Activated CD4-positive, alpha-beta T cell treated with anti-CD3 and anti-CD28 coated beads, Interleukin-2, amount 50 U/mL, for 4 hours (primary cell): ENCODE measurements at places on chromosomes 13 and 19.

GRCh38 chr13:30093236-30093635 lies 214.1 kb downstream of the KATNAL1 start:
- no peak for DNase-seq

DNA sequence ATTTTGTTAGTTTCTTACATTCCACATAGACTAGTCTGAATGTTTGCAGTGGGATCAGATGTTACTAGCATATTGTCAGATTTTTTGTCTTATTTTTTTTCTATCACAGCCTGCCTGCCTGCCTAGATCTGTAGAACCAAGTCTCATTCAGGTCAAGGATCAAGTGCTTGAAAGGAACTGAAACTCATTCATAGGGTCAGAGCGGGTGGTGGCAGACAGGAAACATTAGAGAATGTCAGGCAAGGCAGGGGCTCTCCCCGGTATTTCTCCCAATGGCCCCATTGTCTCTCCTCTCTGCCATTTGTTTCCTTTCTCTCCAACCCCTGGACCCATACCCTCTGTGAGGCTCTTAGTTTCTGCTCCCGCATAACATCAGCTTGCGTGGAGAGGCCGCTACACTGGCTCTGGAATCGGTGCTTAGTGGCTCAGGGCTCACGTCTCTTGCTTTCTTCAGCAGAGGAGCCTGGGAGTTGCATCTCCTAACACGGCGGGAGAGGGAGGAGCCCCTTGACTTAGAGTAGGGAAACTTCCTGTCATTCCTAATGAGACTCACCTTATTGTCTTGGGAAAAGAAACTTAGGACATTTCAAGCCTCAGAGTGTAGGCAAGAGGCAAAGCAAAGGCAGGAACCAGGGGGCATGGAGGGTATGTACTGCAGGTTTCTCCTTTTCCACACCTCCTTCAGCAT lies 35.6 kb upstream of the SPATA13 start:
- no peak for DNase-seq

DNA sequence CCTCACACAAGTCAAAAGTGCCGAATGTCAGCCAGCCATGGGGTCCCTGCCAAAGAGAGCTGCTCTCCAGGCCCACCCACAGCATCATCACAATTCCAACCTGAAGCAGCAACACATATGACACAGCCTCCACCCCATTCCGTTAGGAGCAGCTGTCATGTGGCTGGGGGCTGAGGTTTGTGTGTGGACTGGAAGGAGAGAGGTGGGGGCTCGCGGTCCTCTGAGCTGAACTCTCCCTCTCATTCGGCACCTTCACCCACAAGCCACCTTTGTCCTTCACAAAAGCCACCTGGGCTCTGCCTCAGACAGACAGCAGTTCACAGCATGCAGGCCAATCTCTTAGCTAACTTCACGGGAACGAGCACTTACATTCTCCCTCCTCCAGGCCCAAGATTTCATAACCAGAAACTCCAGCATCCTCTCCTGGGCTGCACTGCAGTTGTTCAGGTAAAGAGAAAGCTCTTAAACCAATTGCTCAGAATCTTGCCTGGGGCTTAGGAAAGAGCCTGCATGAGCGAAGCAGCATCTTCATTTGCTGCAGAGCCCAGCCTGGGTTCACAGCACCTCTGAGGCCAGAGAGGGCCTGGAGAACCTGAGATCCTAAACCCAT lies 7.2 kb downstream of the RAB20 start:
- DNase-seq: no peak

DNA sequence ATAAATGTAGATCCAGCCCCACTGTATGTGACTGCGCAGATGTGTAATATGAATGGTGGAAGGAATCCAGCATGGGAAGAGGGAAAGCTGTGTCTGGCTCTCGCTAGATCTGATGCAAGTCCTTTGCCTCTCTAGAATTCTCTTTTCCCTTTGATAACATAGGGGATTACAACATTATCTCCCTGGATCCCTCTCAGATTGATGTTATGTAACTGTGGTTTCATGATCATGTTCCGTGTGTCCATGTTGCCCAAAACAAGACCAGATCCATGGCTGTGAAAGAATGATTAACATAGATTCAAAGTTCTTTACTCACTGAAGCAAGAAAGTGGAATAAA lies 184.0 kb upstream of the UBL3 start:
- DNase-seq: no peak

DNA sequence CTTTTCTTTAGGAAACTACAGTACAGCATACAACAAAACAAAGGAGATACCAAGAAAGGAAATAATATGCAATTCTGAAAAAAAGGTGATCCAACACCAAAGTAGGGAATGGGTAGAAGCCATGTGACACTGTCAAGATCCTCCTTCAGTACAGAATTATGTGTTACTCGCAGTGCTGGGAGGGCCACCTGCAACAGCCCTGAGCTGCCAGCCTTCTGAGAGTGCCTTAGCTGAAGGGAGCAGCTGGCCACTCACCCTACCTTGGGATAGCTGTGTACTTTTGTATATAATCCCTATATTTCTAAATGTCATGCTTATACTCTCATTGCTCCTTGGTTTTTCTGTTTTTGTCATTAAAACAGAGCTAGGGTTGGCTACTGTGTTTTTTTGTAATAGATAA lies 1518.2 kb upstream of the PCDH20 start:
- DNase-seq: no peak

DNA sequence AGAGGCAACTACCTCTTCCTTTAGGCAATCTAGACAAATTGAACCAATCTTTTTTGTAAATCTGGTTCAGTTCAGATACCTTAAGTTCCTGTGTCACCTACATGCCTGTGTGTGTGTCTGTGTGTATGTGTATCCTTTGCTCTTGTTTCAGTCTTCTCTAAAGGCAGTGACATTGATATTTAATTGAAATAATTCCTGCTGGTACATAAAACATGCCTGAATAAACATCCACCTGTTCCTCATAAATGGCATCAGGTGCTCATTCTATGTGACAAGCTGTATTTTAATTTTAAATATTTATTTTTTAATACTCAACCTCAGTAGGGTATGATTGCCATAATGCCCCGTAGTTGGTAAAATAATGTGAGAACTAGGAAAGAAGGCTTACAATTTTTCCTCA lies 1606.4 kb upstream of the PRR20A start:
- no peak for DNase-seq

DNA sequence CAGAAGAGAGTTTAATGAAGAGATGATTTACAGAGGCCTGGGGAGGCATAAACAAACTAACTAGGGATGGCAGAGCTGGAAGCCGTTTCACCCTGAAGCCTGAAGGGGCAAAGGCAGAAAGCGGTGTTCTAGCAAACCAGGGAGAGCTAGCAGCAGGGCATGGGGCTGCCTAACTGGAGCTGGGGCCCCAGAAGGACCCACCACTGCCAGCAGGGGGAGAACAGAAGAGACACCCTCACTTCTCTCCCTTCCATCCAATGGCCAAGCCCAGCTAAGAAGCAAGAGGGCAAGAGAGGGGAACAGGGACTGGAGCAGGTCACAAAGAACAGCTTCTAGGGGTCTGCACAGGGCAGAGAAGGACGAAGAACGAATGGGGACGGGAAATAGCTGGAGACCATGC lies 195.5 kb downstream of the KATNAL1 start:
- no peak for DNase-seq

- DNase-seq: no peak
Observed at GRCh38 chr13:85709721-85710120, 89.5 kb downstream of the SLITRK6 start.

DNA sequence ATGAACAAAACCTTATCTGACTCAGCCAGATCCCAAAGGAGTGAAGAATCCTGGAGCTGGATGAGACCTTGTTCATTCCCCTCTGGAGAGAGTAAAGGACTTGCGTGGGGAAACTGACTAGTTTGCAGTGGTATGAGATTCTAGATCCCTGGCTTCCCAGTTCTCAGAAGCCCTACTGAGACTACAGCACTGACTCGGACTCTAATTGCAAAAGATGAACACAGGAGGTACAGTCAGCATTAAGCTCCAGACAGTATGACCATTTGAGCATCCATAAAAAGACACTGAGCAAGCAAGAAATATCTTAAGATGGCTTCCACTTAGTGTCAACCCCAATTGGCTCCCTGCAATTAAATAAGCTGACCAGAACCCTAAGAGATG lies 6.8 kb downstream of the ZC3H4 start:
- DNase-seq: no peak

- DNase-seq: no peak
Observed at GRCh38 chr13:113155201-113155600, 3.2 kb upstream of the PROZ start.

DNA sequence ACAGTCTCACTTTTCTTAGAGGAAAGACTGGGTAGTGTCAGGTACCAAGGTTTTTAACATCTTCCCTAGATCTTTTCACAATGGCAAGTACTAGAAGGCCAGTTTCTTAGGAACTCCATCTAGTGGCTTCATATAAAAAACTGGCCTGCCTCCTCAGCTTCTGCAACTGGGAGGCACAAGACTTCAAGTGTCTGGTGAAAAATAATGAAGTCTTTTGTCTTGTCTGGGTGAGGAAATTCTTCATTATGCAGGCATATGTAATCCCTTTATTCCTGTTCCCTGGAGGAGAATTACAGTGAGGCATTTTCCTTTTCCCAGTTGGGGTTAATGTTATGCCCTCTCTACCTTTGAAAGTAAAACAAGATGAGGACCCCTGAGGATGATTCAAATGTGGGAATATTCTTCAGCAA lies 300.5 kb downstream of the NALCN start:
- DNase-seq: no peak

DNA sequence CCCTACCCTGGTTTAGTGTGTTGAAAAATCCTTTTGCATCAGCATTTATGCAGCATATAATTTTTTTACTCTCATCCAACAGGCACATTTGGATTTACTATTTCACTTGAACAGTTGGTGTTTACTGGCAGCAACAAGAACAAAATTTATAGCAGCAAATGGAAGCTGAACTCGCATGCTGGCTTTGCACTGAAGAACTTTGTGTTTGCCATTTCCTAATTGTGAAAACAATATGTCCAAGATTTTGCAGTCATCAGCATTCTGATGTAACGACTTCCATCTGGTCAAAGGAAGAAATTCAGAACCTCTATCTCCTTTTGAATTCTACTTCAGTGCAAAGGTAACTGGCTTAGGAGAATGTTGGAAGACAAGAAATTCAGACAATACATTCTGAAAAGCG lies 131.0 kb downstream of the DLEU7 start:
- no peak for DNase-seq

GRCh38 chr19:57269515-57270250 lies 10.6 kb upstream of the ZNF460 start:
- DNase-seq: no peak

DNA sequence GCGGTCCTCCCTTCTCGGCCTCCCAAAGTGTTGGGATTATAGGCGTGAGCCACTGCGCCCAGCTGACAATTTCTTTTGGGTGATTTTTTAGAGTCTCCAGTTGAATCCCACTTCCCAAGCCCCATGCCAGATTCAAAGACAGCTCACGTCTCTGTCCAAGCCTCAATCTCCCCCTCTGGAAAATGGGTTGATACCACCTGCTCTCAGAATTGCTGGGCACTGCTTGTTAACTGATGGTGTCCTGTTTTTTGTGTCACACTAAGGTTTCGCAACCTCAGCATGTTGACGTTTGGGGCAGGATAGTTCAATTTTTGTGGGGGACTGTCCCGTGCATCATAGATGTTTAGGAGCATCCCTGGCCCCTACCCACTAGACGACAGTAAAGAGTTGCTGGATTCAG lies 14.2 kb upstream of the UPF1 start:
- no peak for DNase-seq

DNA sequence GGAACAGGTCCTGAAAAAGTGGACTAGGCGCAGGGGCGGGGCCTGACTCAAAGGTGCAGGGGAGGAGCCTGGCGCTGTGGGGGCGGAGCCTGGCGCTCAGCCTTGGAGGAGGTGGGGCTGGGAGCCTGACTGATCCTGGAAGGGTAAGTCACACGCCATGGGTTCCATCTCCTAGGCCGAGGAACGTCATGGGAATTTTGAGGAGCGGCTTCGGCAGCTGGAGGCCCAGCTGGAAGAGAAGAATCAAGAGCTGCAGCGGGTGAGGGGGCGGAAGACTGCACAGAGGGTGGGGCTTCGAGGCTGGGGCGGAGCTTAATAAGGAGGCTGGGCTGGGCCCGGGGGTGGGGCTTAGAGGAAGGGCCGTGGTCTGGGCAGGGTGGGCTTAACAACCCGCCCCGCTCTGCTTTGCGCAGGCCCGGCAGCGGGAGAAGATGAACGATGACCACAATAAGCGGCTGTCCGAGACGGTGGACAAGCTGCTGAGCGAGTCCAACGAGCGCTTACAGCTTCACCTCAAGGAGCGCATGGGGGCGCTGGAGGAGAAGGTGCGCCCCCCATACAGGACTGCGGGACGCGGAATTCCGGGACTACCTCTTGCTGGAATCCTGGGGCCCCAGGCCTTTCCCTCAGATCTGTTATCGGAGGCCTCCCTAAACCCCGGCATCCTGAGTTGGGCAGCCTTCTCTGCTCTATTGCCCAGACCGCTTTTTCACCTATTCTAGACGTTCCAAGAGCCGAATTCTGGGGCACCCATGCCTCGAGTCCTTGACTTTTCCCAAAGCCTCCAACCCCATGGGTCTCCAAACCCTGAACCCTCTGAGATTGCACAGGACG lies 14.5 kb downstream of the PPFIA3 start:
- DNase-seq: peak; percentile 42

DNA sequence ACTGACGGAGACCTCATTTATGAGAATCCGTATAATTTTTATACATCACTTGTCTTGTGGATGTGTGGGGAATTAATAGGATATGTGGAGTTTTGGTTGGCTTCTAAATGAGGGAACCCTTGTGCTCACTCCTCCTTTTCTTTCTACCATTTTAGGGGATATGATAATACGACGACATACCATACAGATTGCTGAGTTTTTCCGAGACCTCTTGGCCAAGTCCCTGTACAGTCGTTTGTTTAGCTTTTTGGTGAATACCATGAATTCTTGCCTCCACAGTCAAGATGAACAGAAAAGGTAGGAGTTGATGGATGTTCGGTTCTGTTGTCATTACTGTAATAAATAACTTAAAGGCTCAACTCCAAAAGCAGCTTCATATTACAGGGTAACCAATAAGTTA lies 335.2 kb downstream of the MYO16 start:
- no peak for DNase-seq

DNA sequence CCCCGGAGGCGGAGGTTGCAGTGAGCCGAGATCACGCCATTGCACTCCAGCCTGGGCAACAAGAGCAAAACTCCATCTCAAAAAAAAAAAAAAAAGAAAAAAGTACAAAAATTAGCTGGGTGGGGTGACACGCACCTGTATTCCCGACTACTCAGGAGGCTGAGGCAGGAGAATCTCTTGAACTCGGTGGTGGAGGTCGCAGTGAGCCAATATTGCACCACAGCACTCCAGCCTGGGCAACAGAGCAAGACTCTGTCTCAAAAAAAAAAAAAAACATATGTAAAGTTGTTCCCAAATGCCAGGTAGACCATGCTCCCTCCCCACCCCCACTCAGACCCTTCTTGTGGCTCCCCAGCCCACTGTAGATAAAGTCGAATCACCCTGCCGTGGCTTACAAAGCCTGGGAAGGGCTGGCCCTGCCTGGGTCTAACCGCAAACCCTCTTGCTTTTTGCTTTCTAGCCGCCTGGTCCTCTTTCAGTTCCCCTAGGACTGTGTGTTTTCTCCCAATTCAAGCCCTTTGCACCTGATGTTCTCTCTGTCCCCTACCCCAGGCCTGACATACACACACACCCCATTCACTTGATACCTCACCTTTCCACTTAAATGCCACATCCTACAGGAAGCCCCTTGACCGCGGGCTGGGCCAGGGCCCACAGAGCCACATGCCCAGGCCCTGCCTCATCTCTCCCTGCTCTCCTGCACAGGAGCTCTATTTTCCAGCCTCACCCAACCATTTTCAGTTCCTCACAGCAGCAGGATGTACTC lies 34.4 kb downstream of the MAP4K1 start:
- no peak for DNase-seq
